Erythroblast (primary cell): ENCODE measurements at places on chromosomes 2 and 18.

DNA sequence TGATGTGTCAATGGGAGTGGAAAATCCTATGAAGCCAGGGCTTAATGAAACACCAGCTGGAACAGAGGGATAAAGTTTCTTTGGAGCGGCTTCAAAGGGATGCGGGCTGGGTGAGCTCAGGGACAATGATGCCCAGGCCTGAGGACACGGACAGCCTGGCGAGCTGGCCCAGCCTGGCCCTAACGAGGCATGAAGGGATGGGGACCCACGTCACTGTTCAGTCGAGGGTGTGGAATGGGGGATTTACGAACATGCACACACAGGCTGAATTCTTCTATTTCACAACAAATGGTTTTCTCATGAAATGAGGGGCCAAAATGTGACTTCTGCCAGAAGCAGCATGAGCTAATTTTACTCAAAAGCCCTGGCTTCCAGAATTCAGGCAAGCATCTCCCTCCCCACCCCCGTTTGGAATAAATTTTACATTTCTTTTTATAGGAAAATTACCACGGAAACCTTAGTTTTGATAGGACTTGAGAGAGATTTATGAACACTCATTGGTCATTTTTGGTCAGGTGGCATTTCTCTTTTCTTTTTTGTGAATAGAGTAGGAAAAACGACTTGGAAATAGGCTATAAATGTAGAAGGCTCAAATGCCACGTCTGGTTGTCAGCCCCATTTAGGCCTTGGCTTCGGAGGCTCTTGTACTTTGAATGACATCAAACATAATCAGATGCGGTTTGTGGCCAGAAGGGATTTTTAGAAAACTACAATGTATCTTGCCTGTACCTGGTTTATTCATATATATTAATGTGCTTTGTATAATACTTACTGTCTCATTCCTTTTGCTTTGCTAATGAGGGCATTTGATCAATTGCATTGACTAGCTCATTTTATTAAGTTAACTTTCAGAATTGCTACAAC, 893.8 kb upstream of the CELF4 start:
- no peak for DNase-seq

GRCh38 chr2:6694555-6694954, 171.2 kb downstream of the CMPK2 start:
- no peak for DNase-seq

GRCh38 chr18:59874166-59874565, 25.6 kb upstream of the PMAIP1 start:
- no peak for DNase-seq

- DNase-seq: no peak
These were observed 229.2 kb downstream of the GALR1 start for GRCh38 chr18:77478646-77479442.
